ENCODE measurements at places on chromosomes 5 and 9. TPM values are rescaled to one million over a fixed set of nuclear protein-coding genes. Genes with fewer than 3 reads are reported as not detected.

SPTAN1 gene
- 218 TPM for total RNA-seq

OLFM1 gene
- total RNA-seq: 11.8 TPM

DNA sequence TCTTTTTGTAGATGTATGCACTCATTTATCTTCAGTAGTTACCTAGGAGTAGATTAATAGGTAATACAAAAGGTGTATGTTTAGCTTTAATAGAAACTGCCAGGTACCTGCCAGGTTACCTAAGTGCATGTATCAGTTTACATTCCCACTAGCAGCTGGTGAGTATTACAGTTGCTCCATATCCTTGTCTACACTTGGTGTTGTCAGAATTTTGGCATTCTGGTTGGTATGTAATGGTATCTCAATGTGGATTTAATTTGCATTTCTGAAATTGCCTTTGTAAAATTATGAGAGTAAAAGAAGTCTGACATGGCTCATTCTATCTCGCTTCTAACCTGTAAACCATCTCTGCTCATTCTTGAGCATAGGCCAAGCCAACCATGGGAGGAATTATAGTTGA lies 38.3 kb upstream of the SIL1 start:
- H3K27me3 ChIP-seq: no peaks in the 10 kb centered on the region
- DNase-seq: no peak
- no peak overlapping the region for H3K4me3 ChIP-seq
- no peaks in the 10 kb centered on the region for H3K36me3 ChIP-seq
- H3K27ac ChIP-seq: no peak overlapping the region

- no peaks in the 10 kb centered on the region for H3K4me1 ChIP-seq
- no peaks in the 10 kb centered on the region for H3K27me3 ChIP-seq
- H3K27ac ChIP-seq: no peak overlapping the region
- no peak overlapping the region for H3K4me3 ChIP-seq
- DNase-seq: no peak
- H3K36me3 ChIP-seq: no peaks in the 10 kb centered on the region
Measured at GRCh38 chr5:58938563-58939424, 355.9 kb downstream of the RAB3C start.

TIMD4 gene
- not detected for total RNA-seq

DNA sequence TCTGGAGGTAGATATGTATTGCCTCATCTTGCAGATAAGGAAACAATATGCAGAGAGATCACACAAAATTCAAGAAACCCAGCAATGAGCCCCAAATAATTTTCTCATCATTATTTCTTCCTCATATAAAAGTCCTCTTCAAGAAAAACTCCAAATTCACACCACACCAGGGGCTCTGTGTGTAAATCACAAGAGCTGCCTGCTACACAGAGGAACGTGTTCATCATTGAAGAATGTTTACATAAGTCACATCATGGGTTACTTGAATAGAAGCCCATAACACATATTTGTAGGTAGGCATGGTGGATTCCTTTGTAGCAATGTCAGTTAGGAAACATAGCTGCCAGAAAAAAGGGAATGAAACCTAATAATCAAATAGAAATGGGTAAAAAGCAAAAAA lies 308.1 kb upstream of the TLE4 start:
- no peak for DNase-seq
- H3K4me3 ChIP-seq: no peak overlapping the region
- H3K36me3 ChIP-seq: no peaks in the 10 kb centered on the region
- no peaks in the 10 kb centered on the region for H3K4me1 ChIP-seq
- H3K27me3 ChIP-seq: peaks cover 6% of the 10 kb centered on the region

- no peaks in the 10 kb centered on the region for H3K27me3 ChIP-seq
- no peaks in the 10 kb centered on the region for H3K4me1 ChIP-seq
- H3K27ac ChIP-seq: no peak overlapping the region
- peaks cover 49% of the 10 kb centered on the region for H3K36me3 ChIP-seq
- no peak overlapping the region for H3K4me3 ChIP-seq
- no peak for DNase-seq
Measured at GRCh38 chr9:114030364-114030763, 47.7 kb downstream of the AMBP start.

DNA sequence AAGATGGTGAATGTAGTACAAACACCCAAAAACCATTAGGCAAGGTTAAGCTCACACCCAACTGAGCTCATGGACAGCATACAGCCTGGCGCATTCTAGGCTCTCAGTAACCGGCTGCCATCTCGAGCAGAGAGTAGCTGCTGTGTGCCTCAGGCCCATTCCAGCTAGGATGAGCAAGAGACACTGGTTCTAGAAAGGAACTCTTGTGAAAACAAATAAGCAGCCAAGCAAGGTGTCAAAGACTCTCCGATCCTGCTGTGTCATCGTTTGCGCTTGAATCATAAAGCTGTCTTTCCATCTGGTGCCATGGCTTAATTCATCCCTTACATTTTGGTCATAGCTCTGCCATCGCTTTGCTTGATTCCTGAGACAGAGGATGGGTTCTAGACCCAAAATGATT lies 135.4 kb upstream of the MSX2 start:
- H3K27me3 ChIP-seq: peaks cover 16% of the 10 kb centered on the region
- H3K36me3 ChIP-seq: no peaks in the 10 kb centered on the region
- no peak for DNase-seq
- H3K4me3 ChIP-seq: no peak overlapping the region

ZNF883 gene
- total RNA-seq: 2.8 TPM

DNA sequence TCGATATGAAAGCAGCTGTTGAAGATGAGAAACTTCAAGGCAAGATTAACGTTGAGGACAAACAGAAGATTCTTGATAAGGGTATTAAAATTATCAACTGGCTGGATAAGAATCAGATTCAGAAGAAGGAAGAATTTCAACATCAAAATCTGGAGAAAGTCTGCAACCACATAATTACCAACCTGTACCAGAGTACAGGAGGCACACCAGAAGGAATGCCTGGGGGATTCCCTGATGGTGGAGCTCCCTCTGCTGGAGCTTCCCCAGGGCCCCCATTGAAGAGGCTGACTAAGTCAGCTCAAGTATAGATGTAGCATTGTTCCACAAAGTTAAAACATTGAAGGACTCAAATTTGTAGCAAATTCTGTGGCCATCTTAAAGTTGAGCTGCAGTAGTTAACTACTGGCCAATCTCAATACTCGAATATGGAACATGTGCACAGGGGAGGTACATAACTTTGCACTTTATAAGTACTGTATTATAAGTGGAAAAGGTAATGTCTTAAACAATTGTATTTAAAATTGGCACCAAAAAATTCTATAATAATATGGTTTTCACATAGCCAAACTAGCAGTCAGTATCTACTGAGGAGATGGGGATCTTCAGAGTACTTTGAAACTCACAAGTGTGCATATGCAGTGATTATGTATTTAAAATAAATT lies 237.5 kb downstream of the CHSY3 start:
- DNase-seq: no peak
- H3K27me3 ChIP-seq: no peaks in the 10 kb centered on the region
- no peak overlapping the region for H3K4me3 ChIP-seq
- no peaks in the 10 kb centered on the region for H3K4me1 ChIP-seq
- H3K36me3 ChIP-seq: no peaks in the 10 kb centered on the region

- H3K27ac ChIP-seq: peak overlapping the region; percentile 99
- H3K36me3 ChIP-seq: no peaks in the 10 kb centered on the region
- H3K4me3 ChIP-seq: no peak overlapping the region
- peak; percentile 20 for DNase-seq
- no peaks in the 10 kb centered on the region for H3K27me3 ChIP-seq
Measured at GRCh38 chr9:136088481-136088938, 6.6 kb downstream of the NACC2 start.
